ENCODE measurements at places on chromosomes 1 and 21. TPM values are rescaled to one million over a fixed set of nuclear protein-coding genes. Genes with fewer than 3 reads are reported as not detected.

GRCh38 chr1:156766298-156767100 lies 836 bp upstream of the PRCC start:
- H3K27ac ChIP-seq = peak overlapping the region; percentile 97
- H3K4me3 ChIP-seq = peak overlapping the region; percentile 85
- peaks cover 40% of the 10 kb centered on the region for H3K4me1 ChIP-seq
- peaks cover 12% of the 10 kb centered on the region for H3K36me3 ChIP-seq
- DNase-seq = no peak

DNA sequence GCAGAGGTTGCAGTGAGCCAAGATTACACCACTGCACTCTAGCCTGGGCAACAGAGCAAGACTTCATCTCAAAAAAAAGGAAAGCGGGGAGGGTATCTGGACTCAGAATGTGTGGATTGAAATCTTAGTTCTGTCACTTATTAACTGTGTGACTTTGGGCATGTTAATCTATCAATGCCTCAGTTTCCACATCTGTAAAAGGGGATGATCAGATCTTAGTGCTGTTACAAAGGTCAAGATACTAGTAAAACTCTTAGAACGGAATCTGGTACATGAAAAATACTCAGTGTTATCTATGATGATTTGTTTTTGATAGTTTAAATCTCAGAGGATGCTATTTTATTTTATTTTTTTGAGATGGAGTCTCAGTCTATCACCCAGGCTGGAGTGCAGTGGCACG lies 10.5 kb downstream of the FAM76A start:
- no peak overlapping the region for H3K27ac ChIP-seq
- H3K4me1 ChIP-seq = no peaks in the 10 kb centered on the region
- peaks cover 9% of the 10 kb centered on the region for H3K36me3 ChIP-seq
- no peaks in the 10 kb centered on the region for H3K27me3 ChIP-seq

DNA sequence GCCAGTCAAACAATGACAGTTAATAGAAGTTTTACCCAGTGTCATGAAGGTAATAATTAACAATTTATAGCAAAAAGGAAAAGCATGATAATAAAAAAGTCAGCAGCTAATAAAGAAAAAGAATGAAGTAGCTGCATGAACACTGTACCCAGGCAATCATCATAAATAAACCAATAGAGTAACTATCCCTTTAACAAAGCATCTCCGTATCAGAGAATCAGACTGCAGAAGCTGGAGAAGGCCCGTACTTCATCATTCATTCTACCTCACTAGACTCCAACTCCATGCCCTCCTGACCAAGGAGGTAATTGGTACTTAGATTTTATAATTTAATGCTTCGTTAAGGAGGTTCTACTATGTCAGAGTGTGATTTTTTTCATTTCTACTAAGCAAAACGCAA lies 140.5 kb downstream of the NEGR1 start:
- H3K4me3 ChIP-seq = no peak overlapping the region
- no peaks in the 10 kb centered on the region for H3K4me1 ChIP-seq
- H3K27me3 ChIP-seq = no peaks in the 10 kb centered on the region
- no peak for DNase-seq
- no peak overlapping the region for H3K27ac ChIP-seq
- H3K36me3 ChIP-seq = no peaks in the 10 kb centered on the region

- H3K4me3 ChIP-seq = no peak overlapping the region
- no peak for DNase-seq
- no peak overlapping the region for H3K27ac ChIP-seq
- H3K4me1 ChIP-seq = no peaks in the 10 kb centered on the region
- H3K36me3 ChIP-seq = no peaks in the 10 kb centered on the region
Observed at GRCh38 chr1:36530261-36530660, 47.5 kb upstream of the CSF3R start.

DNA sequence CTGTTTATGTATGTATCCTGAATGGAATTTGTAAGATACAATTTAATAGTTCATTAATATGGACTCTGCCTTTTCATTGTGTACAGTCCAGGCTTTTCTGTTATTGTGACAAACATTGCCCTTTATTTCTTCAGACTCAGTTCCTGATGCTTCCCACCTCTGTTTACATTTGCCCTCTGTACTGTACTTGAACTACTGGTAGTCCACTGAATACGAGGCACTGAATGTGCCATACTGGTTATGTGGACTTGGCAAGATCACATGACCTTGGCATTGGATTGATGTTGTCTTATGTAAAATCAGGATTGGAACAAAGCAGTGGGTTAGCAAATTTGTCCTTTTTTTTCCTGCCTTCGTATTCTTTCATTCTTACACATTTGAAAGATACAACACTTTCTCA lies 27.8 kb downstream of the RALGPS2 start:
- H3K4me1 ChIP-seq = no peaks in the 10 kb centered on the region
- H3K4me3 ChIP-seq = no peak overlapping the region
- DNase-seq = no peak
- no peaks in the 10 kb centered on the region for H3K36me3 ChIP-seq
- no peaks in the 10 kb centered on the region for H3K27me3 ChIP-seq

DNA sequence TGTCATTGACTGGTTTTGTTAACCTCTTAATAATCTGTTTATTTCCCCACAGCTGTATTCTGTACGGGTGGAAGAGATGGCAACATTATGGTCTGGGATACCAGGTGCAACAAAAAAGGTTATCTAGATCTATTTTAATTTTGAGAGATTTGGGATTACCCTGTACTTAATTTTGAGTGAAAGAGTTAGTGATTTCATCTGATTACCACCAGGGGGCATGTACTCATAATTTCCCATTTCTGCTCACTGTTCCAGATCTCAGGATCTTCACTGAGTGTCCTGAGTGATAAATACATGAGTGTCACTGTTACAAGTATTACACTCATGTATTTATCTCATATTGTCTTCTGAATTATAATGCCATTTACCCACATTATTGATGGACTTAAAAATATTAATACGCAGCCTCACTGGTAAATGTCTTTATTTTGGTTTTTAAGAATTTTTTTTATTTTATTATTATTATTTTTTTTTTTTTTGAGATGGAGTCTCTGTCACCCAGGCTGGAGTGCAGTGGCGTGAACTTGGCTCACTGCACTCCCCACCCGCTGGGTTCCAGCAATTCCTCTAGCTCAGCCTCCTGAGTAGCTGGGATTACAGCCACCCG lies 27.4 kb downstream of the DTL start:
- H3K4me1 ChIP-seq = no peaks in the 10 kb centered on the region
- DNase-seq = no peak
- H3K4me3 ChIP-seq = no peak overlapping the region
- no peak overlapping the region for H3K27ac ChIP-seq
- H3K27me3 ChIP-seq = no peaks in the 10 kb centered on the region
- H3K36me3 ChIP-seq = no peaks in the 10 kb centered on the region

DNA sequence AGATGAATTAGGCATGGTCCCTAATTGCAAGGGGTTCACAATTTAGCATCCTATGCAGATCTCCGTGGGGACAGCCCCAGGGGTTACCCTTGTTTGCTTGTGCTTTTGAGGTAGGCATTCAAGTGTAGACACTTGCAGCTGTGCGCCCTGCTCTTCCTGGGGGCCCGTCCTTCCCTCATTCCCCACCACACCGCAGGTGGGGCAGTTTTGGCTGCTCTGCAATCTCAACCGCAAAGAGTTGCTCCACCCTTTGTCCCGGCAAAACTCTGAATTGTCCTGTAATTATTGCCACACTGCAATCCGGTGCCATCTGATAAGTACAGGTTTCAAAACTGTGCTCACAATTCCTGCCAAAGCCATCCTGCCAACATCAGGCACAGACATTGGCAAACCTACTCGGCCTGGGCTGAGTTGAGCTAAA lies 65.4 kb upstream of the LYST start:
- H3K36me3 ChIP-seq = no peaks in the 10 kb centered on the region
- no peaks in the 10 kb centered on the region for H3K27me3 ChIP-seq
- H3K27ac ChIP-seq = no peak overlapping the region
- DNase-seq = no peak

DNA sequence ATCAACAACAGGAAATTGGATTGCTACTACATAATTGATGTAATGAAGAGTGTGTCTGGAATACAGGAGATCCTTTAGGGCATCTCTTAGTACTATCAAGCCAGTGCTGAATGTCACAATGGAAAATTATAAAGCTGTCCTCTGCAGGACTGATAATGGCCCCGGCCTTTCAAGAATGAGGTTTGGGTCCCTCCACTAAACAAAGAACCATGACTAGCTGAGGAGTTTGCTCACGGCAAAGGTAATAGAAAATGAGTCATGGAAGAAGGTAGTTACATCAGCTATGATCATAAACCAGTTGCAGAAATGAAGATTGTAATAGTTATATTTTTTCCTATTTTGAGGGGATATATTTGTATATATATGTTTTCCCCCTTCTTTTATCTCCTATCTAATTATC lies 145.8 kb downstream of the KCNJ6 start:
- no peaks in the 10 kb centered on the region for H3K27me3 ChIP-seq
- H3K4me1 ChIP-seq = no peaks in the 10 kb centered on the region
- no peak overlapping the region for H3K27ac ChIP-seq
- no peak for DNase-seq

GRCh38 chr21:29888437-29888836 lies 51.4 kb downstream of the GRIK1 start:
- no peak for DNase-seq
- no peaks in the 10 kb centered on the region for H3K36me3 ChIP-seq

DNA sequence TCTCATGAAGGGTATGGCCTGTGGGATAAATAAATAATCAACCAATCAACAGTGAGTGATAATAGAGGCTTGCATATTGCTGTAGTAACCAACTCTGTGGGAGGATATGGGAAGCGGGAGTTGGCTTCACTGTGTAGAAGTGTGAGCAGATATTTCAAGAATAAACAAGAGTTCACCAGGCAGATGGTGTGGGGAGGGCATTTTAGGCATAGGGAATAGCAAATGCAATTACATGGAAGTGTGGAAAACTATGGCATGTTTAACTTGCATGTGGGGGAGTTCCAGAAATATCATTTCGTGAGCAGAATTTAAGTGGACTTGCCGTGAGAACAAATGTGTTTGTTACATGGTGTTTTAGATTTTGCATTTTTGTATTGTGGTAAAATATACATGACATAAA lies 95.2 kb downstream of the SPATA46 start:
- no peak overlapping the region for H3K4me3 ChIP-seq
- no peaks in the 10 kb centered on the region for H3K27me3 ChIP-seq
- no peaks in the 10 kb centered on the region for H3K4me1 ChIP-seq
- H3K27ac ChIP-seq = no peak overlapping the region

- H3K27me3 ChIP-seq = no peaks in the 10 kb centered on the region
- H3K4me3 ChIP-seq = no peak overlapping the region
- peaks cover 15% of the 10 kb centered on the region for H3K4me1 ChIP-seq
Observed at GRCh38 chr1:24894002-24894401, 36.1 kb downstream of the RUNX3 start.

GRCh38 chr1:19439464-19440171 lies 45.7 kb downstream of the CAPZB start:
- peaks cover 6% of the 10 kb centered on the region for H3K36me3 ChIP-seq
- no peak overlapping the region for H3K4me3 ChIP-seq
- peaks cover 70% of the 10 kb centered on the region for H3K4me1 ChIP-seq

GRCh38 chr21:26433386-26433785 lies 139.7 kb downstream of the CYYR1 start:
- H3K4me1 ChIP-seq = no peaks in the 10 kb centered on the region
- no peak overlapping the region for H3K27ac ChIP-seq
- no peaks in the 10 kb centered on the region for H3K27me3 ChIP-seq
- H3K4me3 ChIP-seq = no peak overlapping the region
- H3K36me3 ChIP-seq = no peaks in the 10 kb centered on the region

- H3K4me1 ChIP-seq = no peaks in the 10 kb centered on the region
- H3K27me3 ChIP-seq = no peaks in the 10 kb centered on the region
- H3K27ac ChIP-seq = no peak overlapping the region
- no peak for DNase-seq
Observed at GRCh38 chr1:232046451-232047306, 420.1 kb downstream of the DISC1 start.

GRCh38 chr1:115082949-115083348 lies 6.4 kb downstream of the TSPAN2 start:
- H3K27ac ChIP-seq = no peak overlapping the region
- H3K36me3 ChIP-seq = no peaks in the 10 kb centered on the region
- no peak for DNase-seq
- peaks cover 14% of the 10 kb centered on the region for H3K4me1 ChIP-seq

DNA sequence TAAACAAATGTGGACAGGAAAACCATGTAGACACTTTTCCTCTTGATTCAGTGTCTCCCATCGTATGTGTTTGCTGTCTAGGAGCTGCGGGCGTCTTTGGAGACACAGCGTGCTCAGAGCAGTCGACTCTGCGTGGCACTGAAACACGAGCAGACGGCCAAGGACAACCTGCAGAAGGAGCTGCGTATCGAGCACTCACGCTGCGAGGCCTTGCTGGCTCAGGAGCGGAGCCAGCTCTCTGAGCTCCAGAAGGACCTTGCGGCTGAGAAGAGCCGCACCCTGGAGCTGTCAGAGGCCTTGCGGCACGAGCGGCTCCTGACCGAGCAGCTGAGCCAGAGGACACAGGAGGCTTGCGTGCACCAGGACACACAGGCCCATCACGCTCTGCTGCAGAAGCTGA lies 27.2 kb upstream of the DIP2A start:
- peaks cover under 1% of the 10 kb centered on the region for H3K4me1 ChIP-seq
- H3K27ac ChIP-seq = no peak overlapping the region
- no peak for DNase-seq
- no peaks in the 10 kb centered on the region for H3K27me3 ChIP-seq
- H3K36me3 ChIP-seq = peaks cover 8% of the 10 kb centered on the region

- H3K36me3 ChIP-seq = no peaks in the 10 kb centered on the region
- no peak overlapping the region for H3K27ac ChIP-seq
- no peak overlapping the region for H3K4me3 ChIP-seq
- H3K4me1 ChIP-seq = peaks cover 8% of the 10 kb centered on the region
- peak; percentile 15 for DNase-seq
- no peaks in the 10 kb centered on the region for H3K27me3 ChIP-seq
Observed at GRCh38 chr1:100613817-100614559, 76.0 kb downstream of the GPR88 start.

GRCh38 chr1:162561616-162562469 lies at the start of gene UAP1:
TSS of gene UAP1 (plus strand) at chr1:162561722. CDS start at chr1:162566069, 4,347 bp downstream.
- H3K4me3 ChIP-seq = peak within 1 kb of the TSS; percentile 78
- H3K36me3 ChIP-seq = no peaks in the 10 kb centered on the region
- H3K27me3 ChIP-seq = no peaks in the 10 kb centered on the region

- H3K27ac ChIP-seq = no peak overlapping the region
- H3K36me3 ChIP-seq = no peaks in the 10 kb centered on the region
- no peaks in the 10 kb centered on the region for H3K27me3 ChIP-seq
- no peak overlapping the region for H3K4me3 ChIP-seq
Observed at GRCh38 chr1:112257043-112257835, 138.8 kb upstream of the CTTNBP2NL start.

DNA sequence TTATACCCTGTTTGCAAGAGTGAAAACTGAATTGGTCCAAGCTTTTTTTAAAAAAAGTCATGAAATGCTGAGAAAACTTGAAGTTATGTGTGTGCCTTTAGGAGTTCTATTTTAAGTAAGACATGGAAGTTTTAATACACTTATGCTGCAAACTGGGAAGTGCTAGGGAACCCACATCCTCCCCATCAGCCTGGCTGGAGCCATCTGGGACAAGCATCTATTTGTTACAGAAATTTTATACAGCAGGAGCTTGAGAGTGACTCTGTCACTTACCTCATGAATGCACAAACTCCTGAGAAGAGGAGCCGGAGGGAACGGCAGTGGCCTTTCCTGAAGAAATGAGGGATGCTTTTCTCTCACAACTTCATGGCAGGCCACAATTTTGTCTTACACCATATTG lies 78.2 kb upstream of the SLC44A3 start:
- no peak for DNase-seq
- H3K4me1 ChIP-seq = no peaks in the 10 kb centered on the region
- no peak overlapping the region for H3K27ac ChIP-seq
- no peaks in the 10 kb centered on the region for H3K36me3 ChIP-seq

Gene SPRR1B
- polyA plus RNA-seq = not detected

Gene HUNK
- polyA plus RNA-seq = 0.06 TPM

Gene DISP1
- 2.6 TPM for polyA plus RNA-seq

Gene L1TD1
- not detected for polyA plus RNA-seq

Gene CELA2A
- not detected for polyA plus RNA-seq

Gene DYRK3
- not detected for polyA plus RNA-seq

Gene THEM5
- 0.38 TPM for polyA plus RNA-seq

Gene IL10
- polyA plus RNA-seq = 0.33 TPM

Measured in CD8-positive, alpha-beta memory T cell (primary cell).